ENCODE measurements at places on chromosomes 1 and 21.

GRCh38 chr1:22115286-22115685 lies 27.6 kb downstream of the WNT4 start:
- no peak for DNase-seq

- DNase-seq: peak; percentile 93
Measured at GRCh38 chr1:9823943-9824701, at the start of gene CLSTN1. Gene CLSTN1 (minus strand): TSS chr1:9823965. CDS start chr1:9823733, 232 bp downstream.

- DNase-seq: no peak
Measured at GRCh38 chr1:179952186-179952585, 2.4 kb upstream of the CEP350 start.

- DNase-seq: no peak
Measured at GRCh38 chr1:237228421-237228820, 186.4 kb downstream of the RYR2 start.

DNA sequence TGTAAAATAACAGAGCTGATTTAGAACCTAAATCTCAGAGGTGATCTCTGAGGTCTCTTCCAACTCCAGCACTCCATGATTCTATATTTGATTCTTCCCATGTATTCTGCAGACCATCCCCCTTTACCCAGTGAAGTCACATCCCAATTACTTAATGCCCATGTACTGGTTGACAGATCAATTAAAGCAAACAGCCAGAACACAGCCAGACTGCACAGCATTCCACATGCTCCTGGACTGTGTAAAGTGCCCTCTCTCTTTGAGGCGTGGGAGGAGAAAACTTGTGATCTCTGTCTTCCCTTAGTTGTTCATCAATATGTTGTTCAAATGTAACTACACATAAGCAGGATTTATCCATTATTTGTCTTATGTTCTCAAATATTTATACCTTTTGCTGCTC lies 18.1 kb downstream of the NOS1AP start:
- no peak for DNase-seq

- DNase-seq: peak; percentile 68
Measured at GRCh38 chr1:156356875-156357534, 12.0 kb upstream of the RHBG start.

DNA sequence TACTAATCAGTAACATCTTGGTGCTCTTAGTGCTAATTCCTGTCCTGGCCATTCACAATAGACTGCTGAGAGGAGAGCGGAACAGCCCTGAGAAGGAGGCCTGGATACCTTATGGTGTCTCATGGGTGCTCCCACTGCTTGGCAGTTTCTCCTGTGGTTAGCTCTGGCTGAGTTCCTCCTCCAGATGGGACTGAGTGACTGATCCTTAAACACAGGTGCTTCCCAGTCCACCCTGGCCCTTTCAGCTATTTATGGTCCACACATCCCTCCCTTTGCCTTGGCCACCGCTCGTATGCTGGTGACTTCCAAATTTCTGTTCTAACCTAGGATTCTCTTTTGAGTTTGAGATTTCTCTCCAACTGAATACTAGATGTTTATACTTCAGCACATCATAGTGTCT lies 157.0 kb upstream of the CACNA1E start:
- DNase-seq: no peak
